ENCODE measurements at places on chromosomes 11 and 22.

DNA sequence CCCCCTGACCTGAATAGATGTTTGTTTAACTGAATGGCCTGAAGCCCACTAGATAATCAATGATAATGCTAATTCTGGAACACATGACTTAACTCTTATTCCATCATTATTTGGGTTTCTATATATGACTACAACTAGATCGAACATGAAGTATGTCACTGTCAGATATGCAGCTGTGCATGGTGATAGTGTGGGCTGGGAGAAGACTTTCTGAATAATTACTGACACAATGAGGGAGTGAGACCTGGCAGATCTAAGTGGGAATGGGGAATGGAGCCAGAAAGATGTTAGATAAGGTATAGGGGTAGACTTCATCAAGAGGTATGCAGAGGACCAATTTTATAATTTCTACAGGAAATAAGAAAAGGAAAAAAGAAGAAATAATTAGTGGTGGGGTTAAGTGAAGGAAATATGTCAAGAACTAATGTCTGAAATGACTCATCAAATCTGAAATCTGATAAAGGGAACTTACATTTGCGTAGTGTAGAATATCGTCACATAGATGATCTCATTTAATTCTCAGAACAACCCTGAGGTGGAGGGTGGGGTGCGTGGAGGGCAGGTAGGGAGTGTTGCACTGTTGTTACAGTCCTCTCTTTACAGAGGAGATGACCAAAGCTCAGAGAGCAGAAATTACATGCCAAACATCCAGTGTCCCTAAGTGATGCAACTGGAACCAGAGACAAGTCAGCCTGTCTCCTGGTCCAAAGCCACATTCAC is 68.2 kb upstream of the EED start:
- no peak for DNase-seq

DNA sequence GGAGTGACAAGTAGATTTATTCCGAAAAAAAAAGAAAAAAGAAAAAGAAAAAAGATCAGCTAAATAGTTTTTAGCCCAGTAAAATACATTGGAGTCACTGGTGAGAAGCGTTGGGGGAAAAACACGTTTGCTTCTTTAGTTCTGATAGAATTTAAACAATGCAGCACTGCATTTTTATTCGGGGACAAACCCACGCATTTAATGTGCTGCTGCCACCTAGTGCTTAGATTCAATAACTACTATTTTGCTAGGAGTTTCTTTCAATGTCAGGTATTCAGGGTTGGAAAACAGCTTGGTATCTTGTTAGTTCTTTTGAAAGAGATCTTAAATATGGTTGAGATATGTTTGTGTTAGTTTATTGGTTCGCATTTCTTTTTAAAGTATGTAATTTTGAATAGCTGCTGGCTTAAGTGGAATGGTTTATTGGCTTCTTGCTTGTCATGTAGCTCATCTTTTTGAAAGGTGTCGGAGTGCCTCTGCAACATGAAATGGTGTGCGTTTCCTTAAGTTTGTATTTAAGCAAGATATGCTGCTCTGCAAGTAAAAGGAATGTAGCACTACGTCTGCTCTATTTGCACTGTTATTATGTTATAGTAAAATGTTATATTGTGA is 41.9 kb downstream of the SVIP start:
- DNase-seq = no peak

DNA sequence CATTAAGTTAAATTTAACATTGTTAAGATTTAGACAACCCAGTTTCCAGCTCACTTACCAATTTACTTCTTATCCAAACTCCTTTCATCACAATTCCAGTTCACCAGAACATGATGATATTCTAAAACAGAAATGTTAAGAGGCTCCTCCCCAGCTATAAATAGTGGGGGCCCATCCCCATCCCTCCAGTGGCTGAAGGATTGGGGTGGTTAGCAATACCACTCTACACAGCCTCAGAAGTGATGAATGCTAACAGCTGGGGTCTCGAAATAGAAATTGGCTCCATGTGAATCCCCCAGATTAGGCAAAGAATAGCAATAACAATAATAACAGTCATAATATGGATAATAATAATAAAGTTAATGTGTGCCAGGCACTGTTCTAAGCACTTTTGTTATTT is 97.9 kb upstream of the NCAM1 start:
- DNase-seq = no peak

GRCh38 chr11:5289696-5290095 is 12.1 kb downstream of the OR51B4 start:
- no peak for DNase-seq

GRCh38 chr11:126355926-126356897 is 726 bp downstream of the ST3GAL4 start:
- no peak for DNase-seq

GRCh38 chr22:31230871-31231621 is 18.9 kb downstream of the LIMK2 start:
- peak; percentile 13 for DNase-seq

- DNase-seq = no peak
These were observed 7.1 kb downstream of the TBX1 start for GRCh38 chr22:19767427-19768341.

DNA sequence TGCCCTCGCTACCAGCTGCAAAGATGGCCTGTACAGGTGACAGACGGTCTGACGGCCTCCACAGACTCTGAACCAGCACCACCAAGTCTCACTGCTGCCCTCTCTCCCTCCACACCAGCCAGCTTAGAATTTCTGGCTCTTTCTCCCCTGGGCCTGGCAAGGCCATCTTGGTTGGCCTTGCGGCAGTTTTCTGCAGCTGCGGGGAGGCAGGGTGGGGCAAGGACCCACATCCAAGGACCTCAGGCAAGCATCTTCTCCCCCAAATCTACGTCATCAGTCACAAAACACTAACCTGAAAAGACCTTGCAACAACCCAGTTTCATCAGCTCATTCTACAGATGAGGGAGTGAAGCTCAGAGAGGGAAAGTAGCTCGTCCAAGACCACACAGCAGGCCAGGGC is 11.7 kb upstream of the POLDIP3 start:
- DNase-seq = no peak

Measured in stimulated activated CD8-positive, alpha-beta memory T cell treated with anti-CD3 and anti-CD28 coated beads, Interleukin-4, amount 100 ng/mL, for 1 hour (primary cell).